ENCODE measurements at places on chromosomes 12 and 14.

- no peak for DNase-seq
Observed at GRCh38 chr12:29012673-29013072, 136.4 kb upstream of the FAR2 start.

DNA sequence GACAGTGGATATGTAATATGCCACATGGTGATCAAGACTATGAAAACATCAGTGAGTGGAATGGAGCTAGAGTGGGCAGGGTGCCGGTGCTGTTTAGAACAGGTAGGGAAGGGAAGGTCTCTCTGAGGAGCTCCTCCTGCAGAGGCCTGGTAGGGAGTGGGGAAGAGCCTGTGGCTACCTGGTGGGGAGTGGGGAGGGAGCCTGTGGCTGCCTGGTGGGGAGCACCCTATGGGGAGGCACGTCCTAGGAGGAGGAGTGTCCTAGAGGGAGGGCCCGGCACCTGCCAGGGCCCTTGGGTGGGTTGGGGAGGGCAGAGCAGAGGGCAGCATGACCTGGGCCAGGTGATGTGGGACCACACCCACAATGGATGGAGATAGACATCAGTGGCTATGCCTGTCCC is 122.6 kb downstream of the ADGRD1 start:
- no peak for DNase-seq

GRCh38 chr12:106020736-106021135 is 118.0 kb downstream of the NUAK1 start:
- no peak for DNase-seq

DNA sequence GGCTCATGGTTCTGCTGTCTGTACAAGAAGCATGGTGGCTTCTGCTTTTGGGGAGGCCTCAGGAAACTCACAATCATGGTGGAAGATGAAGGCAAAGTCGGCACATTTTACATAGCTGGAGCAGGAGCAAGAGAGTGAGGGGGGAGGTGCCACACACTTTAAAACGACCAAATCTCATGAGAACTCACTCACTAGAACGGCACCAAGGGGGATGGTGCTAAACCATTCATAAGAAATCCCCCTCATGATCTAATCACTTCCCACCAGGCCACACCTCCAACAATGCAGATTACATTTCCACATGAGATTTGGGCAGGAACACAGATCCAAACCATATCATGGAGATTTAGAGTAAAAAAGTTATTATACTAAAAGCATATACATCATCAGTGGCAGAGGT is 13.6 kb upstream of the LEMD3 start:
- no peak for DNase-seq

DNA sequence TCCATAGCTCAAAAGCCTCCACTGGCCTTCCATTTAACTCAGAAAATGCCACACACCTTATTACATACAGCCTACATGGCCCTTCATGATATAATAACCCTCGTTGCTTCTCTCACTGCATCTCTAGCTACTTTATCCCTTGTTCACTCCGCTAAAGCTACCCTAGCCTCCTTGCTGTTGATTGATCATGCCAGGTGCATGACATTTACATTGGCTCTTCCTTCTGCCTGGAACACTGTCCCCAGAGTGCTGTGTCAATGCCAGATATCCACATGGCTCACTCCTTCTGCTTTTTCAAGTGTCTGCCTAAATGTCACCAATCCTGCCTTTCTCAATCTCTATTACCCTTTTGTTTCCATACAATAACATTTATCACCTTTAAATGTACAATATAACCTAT is 58.3 kb downstream of the CAND1 start:
- DNase-seq: no peak

- no peak for DNase-seq
Observed at GRCh38 chr12:122162976-122163375, 11.0 kb downstream of the IL31 start.

DNA sequence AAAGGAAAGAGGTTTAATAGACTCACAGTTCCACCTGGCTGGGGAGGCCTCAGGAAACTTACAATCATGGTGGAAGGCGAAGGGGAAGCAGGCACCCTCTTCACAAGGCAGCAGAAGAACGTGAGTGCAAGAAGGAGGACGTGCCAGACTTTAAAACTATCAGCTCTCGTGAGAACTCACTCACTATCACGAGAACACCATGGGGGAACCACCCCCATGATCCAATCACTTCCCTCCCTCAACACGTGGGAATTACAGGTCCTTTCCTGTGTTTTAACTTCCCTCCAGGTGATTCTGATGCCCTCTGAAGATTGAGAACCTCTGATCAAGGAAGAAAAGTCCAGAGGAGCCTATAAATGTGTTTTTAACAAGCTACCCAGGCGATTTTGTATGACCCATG is 358.7 kb downstream of the MED13L start:
- no peak for DNase-seq

DNA sequence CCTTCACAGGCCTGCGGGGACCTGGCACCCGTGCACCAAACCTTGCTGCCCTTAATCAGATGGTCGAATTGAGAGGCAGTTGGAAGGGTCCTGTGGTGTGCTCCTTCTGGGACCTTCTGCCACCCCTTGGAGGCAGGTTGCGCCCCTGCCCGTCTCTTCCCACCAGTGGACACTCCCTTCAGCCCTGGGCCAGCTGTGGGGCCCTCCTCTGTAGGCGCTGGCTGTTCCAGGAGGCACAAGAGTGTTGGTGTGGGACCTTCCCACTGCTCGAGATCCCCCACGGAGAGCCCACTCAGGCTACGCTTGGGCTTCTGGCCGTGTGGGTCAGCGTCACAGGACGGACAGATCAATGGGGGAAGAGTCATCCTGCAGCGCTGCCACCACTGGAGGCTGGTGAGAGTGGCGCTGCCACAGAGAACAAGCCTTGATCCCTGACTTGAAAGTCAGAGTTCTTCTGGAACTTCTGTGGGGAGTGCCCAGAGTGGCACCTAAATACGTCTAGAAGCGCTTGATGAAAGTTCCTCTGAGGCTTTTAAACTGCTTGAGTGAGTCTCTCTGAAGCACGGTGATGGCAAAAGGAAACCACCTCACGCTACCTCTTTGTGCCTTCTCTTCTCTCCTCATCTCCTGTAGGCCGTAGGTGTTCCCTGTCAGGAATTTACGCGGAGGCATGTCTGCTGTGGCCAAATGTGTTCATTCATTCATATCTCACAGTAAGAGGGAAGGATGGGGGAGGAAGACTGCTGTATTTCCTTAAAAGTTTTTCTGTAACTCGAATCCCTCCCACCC is 48.3 kb downstream of the TRAF3 start:
- DNase-seq: no peak
